ENCODE measurements at places on chromosomes 1 and 21.

DNA sequence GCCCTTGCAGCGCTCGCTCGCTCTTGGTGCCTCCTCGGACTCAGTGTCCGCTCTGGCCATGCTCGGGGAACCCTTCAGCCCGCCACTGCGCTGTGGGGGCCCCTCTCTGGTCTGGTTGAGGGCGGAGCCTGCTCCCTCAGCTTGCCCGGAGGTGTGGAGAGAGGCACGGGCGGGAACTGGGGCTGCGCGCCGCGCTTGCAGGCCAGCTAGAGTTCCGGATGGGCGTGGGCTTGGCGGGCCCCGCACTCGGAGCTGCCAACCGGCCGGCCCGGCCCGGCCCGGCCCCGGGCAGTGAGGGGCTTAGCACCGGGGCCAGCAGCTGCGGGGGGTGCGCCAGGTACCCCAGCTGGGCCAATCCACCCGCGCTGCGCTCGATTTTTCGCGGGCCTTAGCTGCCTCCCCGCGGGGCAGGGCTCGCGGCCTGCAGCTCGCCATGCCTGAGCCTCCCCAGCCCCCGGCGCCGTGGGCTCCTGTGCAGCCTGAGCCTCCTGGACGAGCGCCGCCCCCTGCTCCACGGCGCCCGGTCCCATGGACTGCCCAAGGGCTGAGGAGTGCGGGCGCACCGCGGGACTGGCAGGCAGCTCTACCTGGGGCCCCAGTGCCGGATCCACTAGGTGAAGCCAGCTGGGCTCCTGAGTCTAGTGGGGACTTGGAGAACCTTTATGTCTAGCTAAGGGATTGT is 217.0 kb upstream of the PKN2 start:
- DNase-seq: no peak

- no peak for DNase-seq
These were observed 29.1 kb upstream of the ATP2B4 start for GRCh38 chr1:203597331-203598090.

GRCh38 chr1:204503913-204504519 is 9.4 kb upstream of the PIK3C2B start:
- peak; percentile 2 for DNase-seq

- no peak for DNase-seq
These were observed 4.9 kb upstream of the ZNF644 start for GRCh38 chr1:91026777-91027176.

DNA sequence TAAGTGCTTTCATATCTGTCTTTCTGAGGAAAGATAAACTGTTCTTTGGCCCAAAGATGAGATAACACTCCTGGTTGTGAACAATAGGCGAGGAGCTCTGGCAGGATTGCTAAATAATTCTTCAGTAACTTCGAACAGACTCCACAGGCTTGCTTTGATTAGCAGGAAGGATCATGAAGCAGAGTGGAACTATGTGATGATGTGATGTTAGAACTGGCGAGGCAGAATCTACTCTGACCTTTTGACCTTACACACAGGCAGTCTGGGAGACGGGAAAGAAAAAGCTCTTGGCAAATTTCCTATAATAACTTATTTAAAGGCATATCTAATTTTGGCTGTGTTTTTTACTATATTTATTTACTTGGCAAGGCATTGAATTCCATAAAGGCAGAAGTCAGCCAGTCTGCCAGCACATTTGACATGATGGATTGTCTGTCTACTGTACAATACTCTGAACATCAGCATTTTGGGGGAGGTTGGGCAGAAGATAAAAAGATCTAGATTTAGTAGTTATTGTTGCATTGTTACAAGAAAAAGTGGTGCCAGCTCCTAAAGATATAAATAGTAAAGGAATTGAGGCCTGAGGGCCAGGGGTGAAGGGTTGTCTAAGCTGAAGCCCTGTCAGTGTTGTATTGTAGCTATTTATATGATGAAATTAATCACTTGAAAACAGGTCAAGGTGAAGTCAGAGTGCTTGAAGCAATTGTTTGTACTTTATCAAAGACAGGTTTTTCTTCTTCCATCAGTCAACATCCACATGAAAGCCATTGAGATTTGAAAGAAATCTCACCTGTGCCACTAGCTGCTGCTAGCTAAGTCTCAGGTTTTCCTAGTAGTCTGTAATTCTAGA is 708.8 kb downstream of the LTN1 start:
- DNase-seq: no peak

Data from NCI-H2029 treated with DMSO at 0.1 percent for 48 hours (cell line).